ENCODE measurements at places on chromosomes 7 and 10.

- DNase-seq = no peak
Observed at GRCh38 chr7:128865303-128865702, 2.6 kb downstream of the ATP6V1F start.

- no peak for DNase-seq
Observed at GRCh38 chr10:30705625-30706149, 76.1 kb upstream of the LYZL2 start.

GRCh38 chr10:71234004-71234894, 21.9 kb downstream of the UNC5B start:
- DNase-seq = no peak

GRCh38 chr7:37450035-37450434, 1.4 kb upstream of the ELMO1 start:
- no peak for DNase-seq

DNA sequence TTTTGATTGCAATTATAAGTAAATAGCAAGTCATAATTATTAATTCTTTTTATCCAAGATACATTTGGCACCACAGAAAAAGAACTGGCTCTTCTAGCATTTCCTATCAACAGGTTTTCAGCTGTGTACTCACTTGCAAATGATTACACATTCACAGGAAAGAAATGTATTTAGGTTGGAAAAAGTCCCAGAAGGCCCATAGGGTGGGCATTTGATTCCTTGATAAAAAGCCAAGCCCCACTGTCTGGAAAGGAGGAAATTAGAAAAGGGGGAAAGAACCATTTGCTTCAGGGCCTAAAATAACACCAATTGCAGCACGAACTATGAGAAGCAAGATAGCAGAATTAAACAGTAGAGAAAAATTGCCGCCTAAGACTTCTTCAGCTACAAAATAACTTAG, 80.8 kb upstream of the COL1A2 start:
- DNase-seq = peak; percentile 40

DNA sequence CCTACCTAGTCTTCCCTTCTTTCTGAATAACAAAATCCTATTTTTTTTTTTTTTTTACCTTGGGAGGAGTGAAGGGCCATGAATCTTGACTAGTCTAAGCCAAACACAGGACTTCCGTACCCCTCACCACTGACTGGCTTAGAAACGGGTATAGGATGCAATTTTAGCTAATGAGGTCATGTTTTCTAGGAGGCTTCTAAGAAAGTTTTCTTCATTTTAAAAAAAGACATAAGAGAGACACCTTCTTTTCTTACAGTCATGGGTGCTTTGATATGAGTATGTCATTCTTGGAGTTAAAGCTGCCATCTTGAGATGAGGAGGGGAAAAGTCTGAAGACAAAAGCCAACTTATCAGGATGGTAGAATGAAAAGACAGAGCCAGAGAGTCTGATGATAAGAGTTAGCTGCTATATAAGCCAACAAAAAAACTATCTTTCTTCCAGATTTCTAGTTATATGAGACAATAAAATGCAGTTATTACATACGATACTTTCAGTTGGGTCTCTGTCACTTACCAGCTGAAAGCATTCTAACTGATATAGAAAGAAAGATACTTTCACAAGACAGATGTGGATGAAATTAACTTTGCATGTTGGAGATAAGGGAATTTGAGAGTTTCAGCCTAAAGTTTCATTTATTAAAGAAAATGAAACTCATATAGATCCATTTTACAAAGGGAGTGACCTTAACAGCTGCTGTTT, 34.0 kb downstream of the ZNF438 start:
- DNase-seq = no peak

DNA sequence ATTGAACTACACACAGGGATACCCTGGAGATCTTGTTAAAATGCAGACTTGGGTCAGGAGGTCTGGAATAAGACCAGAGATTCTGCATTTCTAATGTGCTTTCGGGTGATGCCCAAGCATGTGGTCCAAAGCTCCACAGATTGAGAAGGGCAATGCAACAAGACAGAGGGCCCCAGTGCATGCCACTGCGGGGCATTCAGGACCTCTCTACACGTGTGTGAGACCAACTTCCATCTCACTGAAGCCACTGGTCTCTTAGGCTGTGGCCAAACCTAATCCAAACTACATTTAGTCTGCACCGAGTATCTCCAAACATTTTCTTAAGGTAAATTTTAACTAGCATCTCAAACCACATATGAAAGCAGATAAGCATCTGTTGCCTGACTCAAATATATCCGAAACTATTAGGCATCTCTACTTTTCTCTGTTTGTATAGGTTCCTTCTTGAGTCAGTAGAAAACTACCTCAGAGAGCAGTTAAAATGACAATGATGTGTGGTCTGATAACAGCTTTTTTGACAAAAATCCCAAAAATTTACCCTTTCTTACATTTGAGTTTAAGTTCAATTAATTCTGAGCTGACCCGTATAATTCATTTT, 107.5 kb downstream of the ELMO1 start:
- DNase-seq = no peak

- no peak for DNase-seq
Observed at GRCh38 chr10:33120700-33121099, 162.7 kb upstream of the ITGB1 start.

- DNase-seq = no peak
Observed at GRCh38 chr7:19621740-19622139, 87.1 kb downstream of the POLR1F start.

GRCh38 chr7:12524794-12525386, 45.6 kb upstream of the SCIN start:
- DNase-seq = peak; percentile 57

DNA sequence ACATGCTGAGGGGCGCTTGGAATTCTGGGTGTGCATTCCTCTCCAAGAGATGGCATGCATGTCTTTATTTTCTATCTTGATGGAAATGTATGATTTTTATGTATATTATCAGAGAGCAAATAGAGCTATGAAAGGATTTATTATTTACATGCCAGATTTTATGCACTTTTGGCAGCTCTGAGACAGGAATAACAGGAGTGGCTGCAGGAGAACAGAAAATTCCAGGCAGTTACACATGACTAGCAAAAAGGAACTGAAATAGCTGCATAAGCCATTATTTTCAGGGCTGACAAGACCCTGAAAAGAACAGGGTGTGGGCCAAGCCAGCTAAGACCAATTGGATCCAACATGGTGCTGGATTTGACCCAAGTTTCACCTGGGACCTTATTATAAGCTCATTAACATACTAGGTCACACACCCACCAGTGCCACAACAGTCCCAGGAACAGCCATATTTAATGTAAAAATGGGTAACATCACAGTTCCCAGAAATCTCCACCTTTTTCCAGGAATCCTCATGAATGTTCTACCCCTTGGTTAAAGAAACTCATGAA, 43.2 kb upstream of the ACSL5 start:
- DNase-seq = no peak

DNA sequence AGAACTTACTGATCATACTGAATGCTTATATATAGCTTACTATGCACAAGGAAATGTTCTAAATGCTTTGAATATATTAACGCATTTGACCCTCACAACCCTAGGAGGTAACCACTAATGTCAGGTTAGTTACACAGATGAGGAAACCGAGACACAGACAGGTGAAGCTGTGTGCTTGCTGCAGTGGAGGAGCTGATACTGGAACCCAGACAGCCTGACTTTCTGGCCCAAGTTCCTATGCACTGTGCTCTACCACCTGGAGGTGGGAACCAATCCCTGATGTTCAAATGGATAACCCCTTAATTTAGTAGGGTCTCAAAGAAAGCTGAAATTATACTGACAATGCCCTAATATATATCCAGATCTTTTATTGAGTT, 119.6 kb downstream of the SORBS1 start:
- DNase-seq = no peak

DNA sequence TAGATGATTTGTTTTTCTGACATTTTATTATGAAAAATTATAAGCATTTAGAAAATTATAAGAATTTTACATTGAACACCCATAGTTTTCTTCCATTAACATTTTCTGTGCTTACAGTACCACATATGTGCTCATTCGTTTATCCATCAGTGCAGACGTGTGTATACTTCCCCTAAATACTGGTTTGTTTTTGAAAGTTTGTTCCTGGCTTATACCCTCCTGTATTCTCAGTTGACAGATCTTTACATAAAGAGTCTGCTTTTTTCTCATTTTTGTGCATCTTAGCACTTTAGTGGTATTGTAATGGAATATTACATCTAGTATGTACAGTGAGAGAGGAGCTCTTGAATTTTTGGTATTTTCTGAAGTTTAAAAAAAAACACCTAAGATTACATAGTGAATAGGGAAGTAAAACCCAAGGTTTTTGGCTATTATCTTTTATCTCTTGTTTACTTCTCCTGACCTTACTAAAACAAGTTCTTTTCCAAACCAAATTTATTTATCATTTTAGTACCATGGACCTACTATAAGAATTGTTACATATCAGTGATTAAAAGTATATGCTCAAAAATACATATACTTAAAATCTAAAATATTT, 8.1 kb downstream of the DLD start:
- DNase-seq = no peak

- no peak for DNase-seq
Observed at GRCh38 chr10:60916025-60916424, 28.0 kb downstream of the RHOBTB1 start.

DNA sequence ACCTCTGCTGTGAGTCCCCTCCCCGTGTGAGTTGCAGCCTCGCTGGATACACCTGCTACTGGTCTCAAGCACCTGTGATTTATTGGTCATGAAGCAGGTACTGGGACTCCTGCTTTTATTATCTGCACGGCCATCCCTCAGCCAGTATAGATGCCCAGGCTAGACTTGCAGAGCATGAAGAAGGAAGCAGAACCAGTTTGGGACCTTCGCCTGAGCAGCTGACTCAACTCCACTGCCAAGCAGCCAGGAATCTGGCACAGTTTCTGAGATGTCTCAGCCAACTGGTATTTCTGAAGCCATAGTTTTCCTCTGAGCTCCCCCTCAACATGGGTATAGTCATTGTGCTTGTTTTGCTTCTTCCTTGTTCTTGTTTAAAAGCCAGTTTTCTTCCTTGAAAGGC, 28.0 kb upstream of the SLC39A12 start:
- peak; percentile 93 for DNase-seq

DNA sequence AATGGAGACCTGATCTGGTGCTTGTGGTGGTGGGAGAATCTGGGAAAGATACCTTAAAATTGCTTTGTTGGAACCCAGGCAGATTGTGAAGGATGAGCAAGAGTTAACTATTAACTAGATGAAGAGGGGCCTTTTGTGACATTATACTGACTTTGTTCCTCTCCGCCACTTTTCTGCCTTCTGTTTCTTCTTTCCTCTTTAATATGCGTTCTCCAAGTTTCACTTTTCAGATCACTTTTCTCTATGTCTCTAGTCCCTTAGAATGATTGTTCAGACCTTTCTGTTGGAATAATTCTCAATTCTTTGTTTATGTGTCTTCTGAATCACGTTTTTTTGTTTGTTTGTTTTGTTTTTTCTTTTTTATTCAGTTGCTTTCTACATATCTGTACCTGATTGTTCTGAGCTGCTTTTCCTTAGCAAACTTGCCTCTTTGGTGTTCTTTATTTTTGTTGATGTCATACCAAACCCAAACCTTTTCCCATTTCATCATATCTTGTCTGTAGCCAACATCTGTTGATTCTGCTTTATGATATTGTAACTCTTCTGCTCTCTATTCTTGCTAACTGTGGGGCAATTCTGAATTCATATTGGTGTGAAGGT, 2.8 kb downstream of the BMPR1A start:
- DNase-seq = peak; percentile 40

DNA sequence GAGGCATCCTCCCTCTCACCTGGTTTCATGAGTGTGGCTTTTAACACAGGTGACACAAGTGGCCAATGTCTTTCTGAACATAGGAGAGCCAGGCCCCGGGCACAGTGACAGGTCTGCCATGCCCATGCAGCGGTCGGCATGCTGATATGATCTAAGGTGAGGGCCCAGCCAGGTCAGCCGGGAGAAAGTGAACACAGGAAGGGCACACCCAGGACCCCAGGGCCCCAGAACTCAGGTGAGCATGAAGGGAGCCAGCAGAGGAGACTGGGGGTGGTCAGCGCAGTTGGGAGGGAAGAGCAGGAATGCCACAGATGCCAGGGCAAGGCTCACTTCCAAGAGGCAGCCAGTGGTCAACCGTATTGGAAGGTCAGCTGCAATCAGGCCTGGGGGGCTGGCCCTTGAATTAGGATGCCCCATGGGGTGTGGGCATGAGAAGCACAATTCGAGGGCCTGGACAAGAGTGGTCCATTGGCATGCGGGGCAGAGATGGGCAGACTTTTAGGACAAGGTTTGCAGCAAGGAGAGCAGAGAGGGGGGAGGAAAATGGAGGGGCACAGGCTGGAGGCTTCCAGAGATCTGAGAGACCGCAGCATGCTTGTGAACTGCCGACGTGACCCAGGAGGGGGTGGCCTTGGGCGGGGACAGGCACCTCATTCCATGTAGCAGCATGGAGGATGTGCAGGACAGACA, 3.9 kb upstream of the INPP5A start:
- no peak for DNase-seq

GRCh38 chr10:54614072-54614471, 187.0 kb downstream of the PCDH15 start:
- no peak for DNase-seq

DNA sequence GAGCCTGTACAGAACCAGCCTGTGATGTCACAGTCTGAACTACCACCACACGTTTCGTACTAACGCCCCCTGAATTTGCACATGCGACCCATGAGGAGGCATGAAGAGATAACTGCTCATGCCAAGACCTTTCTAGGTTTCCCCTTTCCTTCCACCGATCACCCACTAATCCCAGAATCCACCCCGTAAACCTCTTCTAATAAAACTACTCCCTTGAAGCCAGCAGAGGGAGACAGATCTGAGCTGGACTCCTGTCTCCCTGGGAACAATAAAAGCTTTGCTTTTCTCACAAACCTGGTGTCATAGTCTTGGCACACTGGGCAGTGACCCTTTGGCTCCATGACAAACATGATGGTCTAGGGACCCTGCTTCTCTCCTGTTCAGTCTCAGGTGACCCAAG, 144.5 kb downstream of the FRMD4A start:
- no peak for DNase-seq

GRCh38 chr7:4006687-4007086, 675.4 kb upstream of the FOXK1 start:
- no peak for DNase-seq

GRCh38 chr7:41955893-41956675, 253.2 kb upstream of the INHBA start:
- peak; percentile 100 for DNase-seq
